ENCODE measurements at places on chromosomes 1 and 21.
A peak's percentile ranks its signal among the peaks of the same experiment; 100 is the strongest.

- peak; percentile 75 for DNase-seq
These were observed 18.3 kb upstream of the ARID1A start for GRCh38 chr1:26677306-26678115.

DNA sequence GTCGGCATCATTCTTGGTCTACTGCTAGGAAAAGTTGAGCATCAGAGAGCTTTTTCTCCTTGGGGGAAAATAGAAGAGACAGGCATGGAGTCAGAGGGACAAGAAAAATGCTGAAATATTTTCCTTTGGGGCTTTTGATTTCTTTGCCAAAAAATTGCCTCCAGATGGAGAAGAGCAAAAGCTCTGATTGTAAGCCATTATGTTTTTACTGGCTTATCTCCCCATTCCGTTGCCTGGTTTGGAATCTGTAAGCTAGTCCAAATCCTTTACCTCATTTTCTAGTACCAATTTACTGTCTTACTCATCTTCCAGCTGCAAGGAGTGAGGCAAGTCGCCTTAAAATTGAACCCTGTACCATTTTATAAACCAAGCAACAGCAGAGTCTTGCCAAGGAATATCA, 23.3 kb upstream of the NBL1 start:
- DNase-seq = no peak

- DNase-seq = no peak
These were observed 32.0 kb downstream of the DUSP10 start for GRCh38 chr1:221709854-221710253.

GRCh38 chr1:182616130-182617013, 12.2 kb upstream of the RGS16 start:
- DNase-seq = no peak

DNA sequence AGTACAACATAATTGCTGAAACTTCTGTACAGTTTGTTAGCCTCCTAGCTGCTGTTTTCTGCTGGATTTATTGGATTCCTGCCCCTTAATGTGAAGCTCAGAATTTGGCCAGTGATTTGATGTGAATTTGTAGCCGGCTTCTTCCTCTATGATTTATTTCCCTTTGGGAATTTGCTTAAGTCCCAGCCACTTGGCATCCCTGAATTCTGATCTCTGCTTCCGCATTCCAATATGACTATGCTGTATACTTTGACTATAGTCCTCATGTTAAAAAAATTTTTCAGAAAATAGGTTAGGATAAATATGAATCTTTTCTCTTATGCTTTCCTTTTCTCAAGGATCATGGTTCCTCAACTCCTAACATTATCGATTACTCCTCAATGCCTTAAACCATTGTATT, 12.4 kb upstream of the LRIF1 start:
- no peak for DNase-seq

- no peak for DNase-seq
These were observed 280.7 kb downstream of the LMX1A start for GRCh38 chr1:165075725-165076370.

DNA sequence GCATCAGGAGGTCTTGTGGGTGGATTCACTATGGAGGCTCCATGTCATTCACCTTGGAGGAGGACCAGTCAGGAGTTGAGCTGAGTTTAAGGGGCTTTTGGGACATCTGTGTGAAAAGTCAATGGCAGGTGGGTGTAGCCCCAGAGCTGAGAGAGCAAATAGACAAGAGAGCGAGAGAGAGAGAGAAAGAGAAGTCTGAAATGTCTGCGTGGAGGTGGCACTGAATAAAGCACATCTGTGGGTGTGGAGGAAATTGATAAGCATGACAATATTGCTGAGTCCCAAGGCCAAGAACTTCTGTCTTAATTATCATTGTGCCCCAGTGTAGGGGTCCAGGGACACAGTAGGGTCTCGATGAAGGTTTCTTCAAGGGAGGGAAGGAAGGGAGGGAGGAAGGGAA, 79.5 kb upstream of the VAMP3 start:
- DNase-seq = no peak

DNA sequence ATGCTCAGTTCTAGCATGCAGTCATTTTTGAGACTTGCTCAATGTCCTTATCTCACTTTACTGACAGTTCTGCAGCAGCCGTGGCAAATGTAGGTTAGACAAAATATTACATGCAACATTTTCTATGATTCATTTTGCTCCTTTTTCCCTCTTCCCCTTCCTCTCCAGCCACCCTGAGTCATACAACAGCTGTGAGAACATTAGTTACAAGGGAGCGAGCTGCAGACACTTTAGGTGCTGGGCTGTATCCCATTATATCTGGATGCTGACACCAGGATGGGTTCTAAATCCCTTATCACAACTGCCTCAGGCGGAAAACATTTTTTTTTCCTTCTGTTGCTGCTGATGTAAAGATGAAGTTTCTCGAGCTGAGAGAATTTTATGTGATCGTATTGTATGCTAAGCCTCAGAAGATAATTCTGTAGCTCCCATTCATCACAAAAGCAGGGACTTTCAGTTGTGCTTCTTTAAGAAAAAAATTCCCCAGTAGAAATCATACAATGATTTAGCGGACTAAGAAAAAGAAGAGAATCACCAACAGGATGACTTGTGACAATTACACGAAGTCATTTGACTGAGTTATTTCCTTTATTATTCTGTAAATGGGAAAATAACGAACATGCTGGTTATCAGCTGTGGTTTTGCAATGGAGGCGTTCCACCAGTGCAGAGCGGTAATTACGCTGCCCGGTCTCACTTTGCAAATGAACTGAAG, 345.0 kb downstream of the DISC1 start:
- DNase-seq = peak; percentile 74

DNA sequence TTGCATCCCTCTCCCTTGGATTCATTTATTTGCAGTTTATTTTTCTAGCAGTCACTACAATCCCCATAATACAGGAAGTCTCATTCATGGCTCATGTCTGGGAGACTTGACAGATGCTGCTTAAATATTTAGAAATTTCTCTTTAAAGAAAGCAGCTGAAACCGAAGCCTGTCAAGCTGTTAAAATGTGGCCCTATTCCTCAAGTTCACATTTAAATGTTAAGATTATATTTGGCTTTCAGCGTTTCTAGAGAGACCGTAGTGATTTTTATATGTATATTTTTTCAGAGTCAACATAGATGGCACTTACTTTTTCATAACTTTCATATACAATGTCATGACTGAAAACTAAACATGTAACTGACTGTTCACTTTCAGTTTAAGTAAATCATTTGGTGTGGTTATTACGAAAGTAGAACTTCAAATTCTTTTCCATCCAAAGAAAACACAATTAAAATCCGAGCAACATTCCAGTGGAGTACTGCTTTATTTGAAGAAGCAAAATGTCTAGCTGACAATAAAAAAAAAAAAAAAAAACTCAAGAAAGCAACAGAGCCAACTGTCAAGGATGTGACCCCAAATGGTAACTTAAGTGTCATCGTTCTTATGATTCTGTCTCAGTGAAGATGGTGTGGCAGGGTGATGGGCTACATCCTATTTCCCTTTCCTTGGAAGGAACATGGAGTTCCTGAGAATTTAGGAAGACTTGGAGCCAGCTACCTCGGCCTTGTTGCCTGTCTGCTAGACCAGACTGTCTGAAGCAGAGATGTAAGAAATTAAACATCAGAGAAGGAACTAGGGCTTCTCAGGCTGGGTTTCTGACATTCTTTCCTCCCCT, 37.8 kb downstream of the MIS18A start:
- DNase-seq = no peak

- no peak for DNase-seq
These were observed 535.1 kb downstream of the MATN1 start for GRCh38 chr1:30188329-30188728.

DNA sequence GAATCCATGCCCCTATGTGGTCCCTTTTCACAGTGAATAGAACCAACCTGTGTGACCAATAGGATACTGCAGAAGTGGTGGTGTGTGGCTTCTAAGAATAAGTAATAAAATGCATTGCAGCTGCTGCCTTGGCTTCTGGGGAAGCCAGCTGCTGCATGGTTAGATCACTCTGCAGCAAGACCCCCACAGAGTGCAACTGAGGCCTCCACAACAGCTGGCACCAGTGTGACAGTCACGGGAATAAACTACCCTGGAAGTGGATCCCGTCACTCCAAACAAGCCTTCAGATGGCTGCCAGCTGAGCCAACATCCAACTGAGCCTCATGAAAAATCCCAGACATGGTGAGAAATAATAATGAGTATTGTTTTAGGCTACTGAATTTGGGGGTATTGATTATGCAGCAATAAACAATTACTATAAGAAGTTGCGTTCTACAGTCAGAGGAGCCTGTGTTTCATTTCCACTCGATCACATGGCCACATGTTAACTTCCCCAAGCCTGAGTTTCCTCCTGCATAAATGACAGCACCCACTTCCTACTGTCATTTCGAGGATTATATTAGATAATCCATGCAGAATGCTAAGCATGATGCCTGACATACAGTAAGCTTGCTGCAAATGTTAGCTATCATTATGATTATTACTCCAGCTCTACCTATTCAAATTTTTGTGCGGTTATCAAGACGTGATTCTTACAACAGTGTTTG, 20.8 kb upstream of the COG2 start:
- peak; percentile 20 for DNase-seq

GRCh38 chr1:156618853-156619581, at the start of gene HAPLN2:
TSS of gene HAPLN2 (plus strand) at chr1:156619415. CDS start at chr1:156623491, 4,076 bp downstream.
- DNase-seq = no peak

DNA sequence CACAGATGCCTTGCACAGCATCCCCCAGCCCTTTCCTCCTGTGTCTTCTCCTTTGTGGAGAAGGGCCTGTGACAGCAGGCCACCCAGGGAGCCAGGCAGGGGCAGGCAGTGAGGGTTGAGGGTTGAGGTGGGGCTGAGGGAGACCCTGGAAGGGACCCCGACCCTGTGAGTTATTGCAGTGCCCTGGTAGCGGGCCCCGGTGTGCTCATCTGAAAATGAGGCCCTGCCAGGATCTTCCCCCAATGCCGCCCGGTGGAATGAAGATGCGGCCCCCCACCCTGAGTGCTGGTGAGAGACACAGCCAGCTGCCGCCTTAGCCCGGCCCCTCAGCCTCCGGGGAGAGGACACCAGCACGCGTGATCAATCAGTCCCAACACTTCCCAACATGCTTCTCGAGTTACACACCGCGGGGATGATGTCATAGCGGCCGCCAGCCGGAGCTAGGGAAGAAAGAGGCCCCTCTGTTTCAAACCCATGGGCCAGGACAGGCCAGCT, 36.2 kb upstream of the ACTRT2 start:
- no peak for DNase-seq

DNA sequence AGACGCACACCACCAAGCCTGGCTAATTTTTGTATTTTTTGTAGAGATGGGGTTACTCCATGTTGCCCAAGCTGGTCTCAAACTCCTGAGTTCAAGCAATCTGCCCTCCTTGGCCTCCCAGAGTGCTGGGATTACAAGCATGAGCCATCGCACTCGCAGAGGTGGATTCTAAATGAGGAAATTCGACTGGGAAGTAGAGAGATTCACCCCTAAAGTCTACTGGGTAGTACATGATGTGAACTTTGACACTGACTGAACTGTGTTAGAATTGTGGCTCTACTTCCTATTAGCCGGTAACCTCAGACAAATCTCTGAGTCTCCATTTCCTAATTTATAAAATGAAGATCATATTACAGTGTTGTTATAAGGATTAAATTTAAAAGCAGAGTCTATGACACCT, 276.0 kb upstream of the NR5A2 start:
- DNase-seq = peak; percentile 12

GRCh38 chr1:192756847-192757246, 52.0 kb upstream of the RGS2 start:
- no peak for DNase-seq

GRCh38 chr1:169478094-169478672, 7.6 kb downstream of the SLC19A2 start:
- DNase-seq = peak; percentile 33

GRCh38 chr1:77170687-77171086, 48.5 kb downstream of the PIGK start:
- DNase-seq = no peak

DNA sequence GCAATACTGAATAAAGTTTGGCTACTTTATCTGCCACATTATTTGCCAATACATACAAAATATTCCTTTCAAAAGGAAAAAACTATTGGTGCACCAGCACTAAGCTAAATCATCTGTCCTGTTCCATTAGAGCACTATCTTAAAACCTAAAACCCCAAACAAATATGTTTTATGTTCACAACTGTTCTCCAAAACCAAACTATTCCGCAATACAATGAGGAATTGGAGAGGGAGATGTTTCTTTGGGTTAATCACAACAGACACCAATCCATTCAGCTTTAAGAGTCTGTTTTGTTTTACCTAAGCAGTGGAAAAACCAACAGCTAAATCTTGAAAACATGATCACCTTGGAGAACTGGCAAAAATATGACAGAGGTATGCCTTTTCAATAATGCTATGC, 85.1 kb downstream of the ZNF644 start:
- DNase-seq = no peak

- DNase-seq = no peak
These were observed 70.7 kb upstream of the CAMK1G start for GRCh38 chr1:209512821-209513220.

DNA sequence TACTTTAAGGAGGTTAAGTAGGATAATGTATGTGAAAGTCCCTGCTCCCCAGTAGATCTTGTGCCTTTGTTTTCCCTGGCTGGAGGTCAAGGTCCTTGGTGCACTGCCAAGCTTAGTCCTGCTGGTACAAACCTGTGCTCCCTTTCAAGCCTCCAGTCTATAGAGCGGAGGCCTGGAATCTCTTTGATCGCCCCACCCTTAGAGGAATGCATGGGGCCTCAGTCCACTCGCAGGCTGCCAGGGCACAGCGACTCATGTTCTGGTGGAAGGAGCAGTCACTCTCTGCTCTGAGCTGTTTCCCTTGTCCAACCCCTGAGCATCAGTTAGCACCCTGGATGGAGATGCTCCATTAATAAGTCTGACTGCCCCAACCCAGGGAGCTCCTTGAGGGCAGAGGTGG, 121.8 kb downstream of the HMGB4 start:
- no peak for DNase-seq

DNA sequence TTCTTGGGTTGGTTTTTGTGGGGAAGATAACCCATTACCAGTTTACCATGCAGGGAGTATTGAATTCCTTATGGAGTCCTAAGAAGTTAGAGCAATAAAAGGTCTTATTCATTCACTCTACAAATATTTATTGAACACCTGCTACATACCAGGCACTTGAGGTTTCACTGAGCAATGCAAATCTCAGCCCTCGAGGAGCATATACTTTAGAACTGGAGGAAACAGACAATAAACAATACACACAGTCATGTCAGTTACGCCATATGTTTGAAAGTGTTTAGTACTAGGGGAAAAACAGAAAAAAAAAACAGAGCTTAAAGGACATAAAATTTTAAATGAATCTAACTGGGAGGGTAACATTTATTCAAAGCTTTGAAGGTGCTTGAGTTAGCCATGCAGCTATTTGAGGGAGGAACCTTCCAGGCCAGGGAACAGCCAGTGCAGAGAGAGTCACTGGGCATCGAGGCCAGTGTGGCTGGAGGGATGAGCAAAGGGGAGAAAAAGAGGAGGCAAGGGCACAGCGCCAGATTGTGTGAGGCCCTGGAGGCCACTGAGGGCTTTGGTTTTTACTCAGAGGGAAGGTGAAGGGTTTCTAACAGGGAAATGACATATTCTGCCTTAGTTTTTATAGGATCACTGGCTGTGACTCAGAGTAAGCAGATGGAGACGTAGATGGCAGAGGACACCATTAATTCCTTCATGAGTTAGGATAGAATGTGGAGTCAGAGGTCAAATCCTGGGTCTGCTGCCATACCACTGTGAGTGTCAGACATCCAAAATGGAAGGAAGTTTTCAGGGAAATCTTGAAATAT, 32.7 kb downstream of the C1orf21 start:
- no peak for DNase-seq
